ENCODE measurements at places on chromosomes 16 and 17.

- no peak for DNase-seq
Measured at GRCh38 chr17:6641247-6641863, 495 bp downstream of the TXNDC17 start.

- no peak for DNase-seq
Measured at GRCh38 chr17:4898927-4899326, 409 bp upstream of the C17orf107 start.

GRCh38 chr16:74226338-74226954, 70.2 kb upstream of the PSMD7 start:
- DNase-seq, result no peak

GRCh38 chr17:5126719-5127488, 11.1 kb downstream of the USP6 start:
- DNase-seq, result no peak

DNA sequence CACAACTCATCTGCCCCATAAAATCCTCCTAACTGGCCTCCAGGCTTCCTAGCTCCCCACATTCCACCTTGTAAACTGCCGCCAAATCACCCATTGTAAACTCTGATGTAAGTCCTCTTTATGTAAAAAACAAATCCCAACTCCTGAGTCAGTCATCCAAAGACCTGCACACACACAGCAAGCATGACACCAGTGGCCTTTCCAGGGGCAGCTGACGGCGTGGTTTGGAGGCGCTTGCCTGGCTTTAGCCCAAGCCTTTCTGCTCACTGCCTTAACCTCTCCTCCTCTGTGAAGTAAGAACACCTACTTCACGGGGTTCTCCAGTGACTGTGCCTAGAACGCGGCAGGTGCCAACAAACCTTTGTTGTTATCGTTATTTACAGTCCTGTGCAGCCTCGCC, 14.0 kb downstream of the UBE2O start:
- no peak for DNase-seq

- no peak for DNase-seq
Measured at GRCh38 chr16:71460236-71460635, 1.8 kb downstream of the ZNF23 start.

DNA sequence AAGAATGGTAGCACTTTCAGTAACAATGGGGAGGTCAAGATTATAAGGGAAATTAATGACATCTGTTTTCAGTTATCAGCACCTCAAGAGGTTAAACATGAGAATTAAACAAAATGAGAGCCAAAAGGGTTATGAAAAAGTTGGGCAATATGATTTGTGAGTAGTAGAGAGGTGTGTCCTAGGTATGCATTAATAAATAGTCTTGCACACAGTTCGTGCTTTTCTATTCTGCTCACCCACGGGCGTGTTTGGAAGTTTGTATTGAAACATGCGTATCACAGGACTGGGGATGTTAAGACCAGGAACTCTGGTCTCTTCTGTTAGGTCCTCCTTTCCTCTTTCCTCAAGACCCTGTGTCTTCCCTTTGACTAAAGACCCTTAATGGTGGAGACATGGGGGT, 6.0 kb downstream of the BPTF start:
- no peak for DNase-seq

- DNase-seq, result no peak
Measured at GRCh38 chr17:37274461-37274860, 101.3 kb upstream of the C17orf78 start.

DNA sequence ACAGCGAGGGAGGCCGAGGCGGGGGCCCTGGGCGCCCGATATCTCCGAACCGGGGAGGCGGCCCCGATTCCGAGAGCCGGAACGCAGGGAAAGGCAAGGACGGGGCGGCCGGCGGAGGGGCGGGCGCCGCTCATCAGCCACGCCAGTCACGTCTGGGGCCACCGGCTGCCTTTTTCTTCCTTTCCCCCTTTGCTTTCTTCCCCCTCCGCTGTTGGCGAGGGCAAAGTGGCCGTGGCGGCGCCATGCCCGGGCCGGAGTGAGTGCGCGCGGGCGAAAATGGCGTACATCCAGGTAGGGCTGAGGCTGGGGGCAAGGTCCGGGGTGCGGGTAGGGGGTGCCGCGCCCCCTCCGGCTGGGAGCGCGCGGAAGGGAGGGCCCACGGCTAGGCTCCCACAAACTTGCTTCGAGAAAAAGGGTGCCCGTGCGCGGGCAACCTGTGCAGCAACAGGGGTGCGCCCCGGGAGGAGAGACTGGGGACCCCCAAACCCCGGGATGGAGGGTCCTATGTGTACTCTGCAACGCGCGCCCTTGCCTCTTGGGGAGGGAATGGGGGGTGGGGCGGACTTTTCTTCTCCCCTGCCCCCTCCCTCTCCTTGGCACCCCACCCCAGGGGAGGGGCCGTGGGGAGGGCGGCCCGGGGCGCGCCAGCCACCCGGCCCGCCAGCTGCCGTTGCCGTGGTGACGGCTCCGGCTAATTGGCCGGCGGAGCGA, 486 bp downstream of the SYT17 start:
- DNase-seq, result no peak

GRCh38 chr17:73609758-73610157, 34.5 kb downstream of the SDK2 start:
- DNase-seq, result no peak

DNA sequence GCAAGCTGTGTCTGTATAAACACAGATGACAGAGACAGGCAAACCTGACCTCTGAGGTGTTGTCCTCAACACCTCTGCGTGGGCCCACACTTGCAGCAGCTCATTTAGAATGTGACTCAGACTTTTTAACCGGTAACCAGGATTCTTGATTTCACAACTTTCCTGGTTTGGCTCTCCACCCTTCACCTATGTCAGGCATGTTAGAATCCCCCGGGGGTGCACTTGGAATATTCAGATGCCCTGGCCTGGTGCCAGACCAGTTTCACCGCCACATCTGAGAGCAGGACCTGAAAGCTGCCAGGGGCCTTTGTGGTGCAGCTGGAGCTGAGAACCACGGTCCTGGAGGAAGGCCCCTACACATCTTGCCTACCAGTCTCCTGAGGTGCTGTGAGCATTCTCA, 4.8 kb downstream of the DHODH start:
- DNase-seq, result no peak

DNA sequence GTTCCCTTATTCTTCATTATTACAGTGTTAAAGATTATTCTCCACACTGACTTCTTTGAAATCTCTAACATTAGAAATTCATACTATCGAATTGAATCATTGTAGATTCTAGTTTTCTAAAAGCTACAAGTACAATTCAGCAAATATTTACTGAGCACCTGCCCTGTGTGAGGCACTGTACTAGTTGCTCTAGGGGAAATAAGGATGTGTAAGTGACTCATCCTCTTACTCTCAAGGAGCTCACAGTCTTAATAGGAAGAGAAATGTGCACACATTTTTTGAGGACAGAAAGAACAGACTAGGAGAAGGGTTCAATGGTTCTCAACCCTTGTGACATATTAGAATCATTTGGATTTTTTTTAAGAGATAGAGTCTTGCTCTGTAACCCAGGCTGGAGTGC, 7.7 kb upstream of the SLFN12L start:
- no peak for DNase-seq

- no peak for DNase-seq
Measured at GRCh38 chr17:22503322-22503899, 811.1 kb downstream of the KCNJ18 start.

- no peak for DNase-seq
Measured at GRCh38 chr16:67257486-67258160, 8.8 kb downstream of the SLC9A5 start.

DNA sequence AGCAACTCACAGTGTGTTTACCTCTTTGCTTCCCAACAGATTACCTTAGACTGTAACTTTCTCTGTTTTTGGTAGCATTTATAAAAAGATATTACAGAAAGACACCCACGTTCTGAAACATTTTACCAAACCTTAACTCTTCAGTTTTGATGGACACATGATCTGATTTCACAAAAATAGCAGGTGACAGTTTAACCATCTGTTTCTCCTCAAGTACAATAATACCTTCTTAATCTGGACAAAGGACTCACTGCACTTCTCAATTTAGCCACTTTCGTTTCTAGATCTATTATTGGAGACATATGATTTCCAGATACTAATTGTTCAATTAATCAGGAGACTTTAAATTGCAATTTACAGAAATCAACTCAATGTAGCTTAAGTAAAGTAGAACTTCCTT, 703.8 kb upstream of the KIF2B start:
- no peak for DNase-seq

- DNase-seq, result peak; percentile 68
Measured at GRCh38 chr17:2025220-2025621, at the start of gene RTN4RL1. TSS of gene RTN4RL1 (minus strand) at chr17:2025334. CDS start at chr17:2024865, 469 bp downstream.

- no peak for DNase-seq
Measured at GRCh38 chr17:80624864-80625263, 80.2 kb downstream of the RPTOR start.

GRCh38 chr16:30615358-30616091, 5.3 kb upstream of the ZNF689 start:
- DNase-seq, result peak; percentile 50

- DNase-seq, result peak; percentile 73
Measured at GRCh38 chr17:31494259-31495021, 103.0 kb downstream of the RAB11FIP4 start.

- no peak for DNase-seq
Measured at GRCh38 chr16:56013962-56014552, 138.9 kb upstream of the CES5A start.

DNA sequence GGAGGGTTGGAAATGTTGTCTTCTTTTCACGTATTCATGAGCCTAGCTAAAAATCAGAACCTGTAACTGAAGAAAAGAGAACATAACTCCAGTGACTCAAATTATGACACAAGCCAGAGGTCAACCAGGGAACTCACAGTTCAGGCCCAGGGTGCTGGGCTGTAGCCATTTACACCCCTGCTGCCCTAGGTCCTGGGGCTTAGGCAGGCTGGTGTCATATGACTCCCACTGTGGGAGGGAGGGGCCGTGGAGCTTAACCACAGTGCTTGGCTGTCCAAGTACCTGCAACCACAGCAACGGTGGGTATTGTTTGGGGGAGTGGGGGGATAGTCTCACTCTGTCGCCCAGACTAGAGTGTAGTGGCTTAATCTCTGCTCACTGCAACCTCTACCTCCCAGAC, 71.1 kb upstream of the AMZ2 start:
- DNase-seq, result no peak

- no peak for DNase-seq
Measured at GRCh38 chr16:27293343-27293742, 20.4 kb upstream of the IL4R start.

DNA sequence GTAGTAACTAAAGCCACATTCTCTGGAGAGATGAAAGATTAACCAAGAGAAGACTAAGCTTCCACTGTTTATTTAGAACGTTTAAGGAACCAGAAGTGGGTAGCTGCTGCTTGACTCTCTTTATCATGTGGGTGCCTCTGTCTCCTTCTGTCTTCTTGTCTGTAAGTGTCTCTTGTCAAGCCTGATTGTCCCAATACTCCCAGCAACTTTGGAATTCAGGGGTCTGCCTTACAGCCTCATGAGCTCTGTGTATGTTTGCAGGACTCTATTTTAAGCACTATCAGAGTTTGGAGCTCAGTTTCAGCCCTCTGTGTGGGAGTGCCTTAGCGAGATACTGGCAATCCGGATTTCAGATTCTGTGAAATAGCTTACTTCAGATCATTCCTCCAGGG, 29.3 kb upstream of the SPACA3 start:
- no peak for DNase-seq

DNA sequence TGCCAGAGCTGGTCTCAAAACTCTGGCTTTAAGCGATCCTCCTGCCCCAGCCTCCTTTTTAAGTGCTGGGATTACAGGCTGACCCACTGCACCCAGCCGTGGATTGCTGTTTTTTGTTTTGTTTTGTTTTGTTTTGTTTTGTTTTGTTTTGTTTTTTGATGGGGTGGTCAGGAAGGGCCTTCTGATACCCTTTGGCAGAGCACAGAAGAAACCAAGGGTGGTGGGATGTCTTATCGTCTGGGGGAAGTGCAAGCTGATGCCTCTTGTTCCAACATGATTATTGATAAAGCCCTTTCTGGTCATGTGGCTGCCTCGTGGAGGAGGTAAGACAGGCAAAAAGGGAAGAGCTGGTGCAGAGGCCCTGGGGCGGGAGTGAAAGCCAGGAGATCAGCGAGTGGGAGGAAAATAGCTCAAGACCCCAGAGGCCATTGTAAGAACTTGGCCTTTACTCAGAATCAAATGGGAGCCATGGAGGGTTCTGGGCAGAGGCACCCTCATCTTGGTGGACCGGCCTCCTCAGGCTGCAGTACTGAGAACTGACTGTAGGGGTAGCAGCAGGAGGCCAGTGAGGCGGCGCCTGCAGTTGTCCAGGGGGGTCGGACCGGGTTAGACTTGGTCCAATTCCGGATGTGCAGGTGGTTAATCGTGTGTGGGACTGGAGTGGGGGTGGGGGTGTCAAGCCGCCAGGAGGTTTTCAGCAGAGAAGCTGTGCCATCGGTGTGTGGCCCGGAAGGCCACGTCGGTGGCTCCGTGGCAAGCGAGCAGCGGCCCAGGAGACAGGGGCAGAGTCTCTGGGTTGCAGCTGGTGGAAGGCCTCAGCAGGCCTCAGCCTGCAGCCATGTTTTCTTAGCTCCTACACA, 84.4 kb upstream of the GSE1 start:
- DNase-seq, result peak; percentile 9

DNA sequence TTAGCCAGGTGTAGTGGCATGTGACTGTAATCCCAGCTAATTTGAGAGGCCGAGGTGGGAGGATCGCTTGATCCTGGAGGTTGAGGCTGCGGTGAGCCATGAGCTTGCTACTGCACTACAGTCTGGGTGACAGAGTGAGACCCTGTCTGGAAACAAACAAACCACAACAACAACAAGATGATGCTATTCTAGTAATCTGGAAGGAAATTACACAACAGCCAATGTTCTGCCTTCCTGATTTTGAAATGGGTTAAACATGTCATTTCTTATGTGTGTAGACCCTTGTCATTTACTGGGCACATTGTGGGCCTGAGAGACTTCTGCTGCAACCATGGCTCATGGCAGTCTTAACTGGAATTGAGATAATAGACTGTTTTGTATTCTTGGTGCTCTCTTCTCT, 5.9 kb downstream of the COQ7 start:
- DNase-seq, result no peak

GRCh38 chr17:6064868-6065267, 5.3 kb upstream of the WSCD1 start:
- DNase-seq, result no peak

DNA sequence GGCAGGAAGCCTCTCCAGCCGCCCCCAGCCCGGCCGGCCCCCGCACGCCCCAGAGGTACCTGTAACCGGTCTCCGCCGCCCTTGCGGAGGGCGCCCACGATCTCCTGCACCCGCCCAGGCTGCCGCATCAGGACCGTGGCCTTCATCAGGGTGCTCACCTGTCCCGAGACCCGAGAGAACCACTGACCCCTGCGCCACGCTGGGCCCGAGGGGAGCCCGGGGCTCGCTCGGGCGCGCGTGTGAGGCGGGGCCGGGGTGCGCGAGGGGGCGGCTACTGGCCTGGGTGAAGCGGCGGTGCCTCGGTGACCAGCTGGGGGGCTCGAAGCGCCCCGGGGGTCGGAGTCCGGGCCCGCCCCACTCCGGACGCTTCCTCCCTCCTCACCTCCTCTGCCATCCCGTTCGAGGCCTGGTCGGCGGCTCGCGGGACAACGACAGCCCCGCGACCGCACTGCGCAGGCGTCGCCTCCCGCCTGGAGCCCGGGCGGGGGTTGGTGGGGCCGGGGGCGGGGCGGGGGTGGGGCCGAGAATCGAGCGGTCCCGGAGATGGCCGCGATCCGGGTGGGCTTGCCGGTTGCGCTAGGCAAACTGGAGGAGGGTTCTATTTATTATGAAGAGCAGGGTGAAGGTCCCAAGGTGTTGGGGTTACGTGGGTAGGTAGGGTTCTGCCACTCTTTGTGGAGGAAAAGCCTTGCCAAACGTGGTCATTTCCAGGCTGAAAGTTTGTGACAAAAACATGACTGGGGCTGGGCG, at the start of gene NT5C3B:
TSS of gene NT5C3B (minus strand) at position 433 of the 750 bp plus-strand sequence. CDS start at position 394, 39 bp downstream.
- peak; percentile 64 for DNase-seq

All from stimulated activated CD4-positive, alpha-beta T cell treated with anti-CD3 and anti-CD28 coated beads, Interleukin-4, amount 100 ng/mL, for 4 hours (primary cell).